Activated CD4-positive, alpha-beta T cell treated with anti-CD3 and anti-CD28 coated beads, Interleukin-2, amount 50 U/mL, for 4 hours (primary cell): ENCODE measurements at places on chromosomes 6 and 20.

DNA sequence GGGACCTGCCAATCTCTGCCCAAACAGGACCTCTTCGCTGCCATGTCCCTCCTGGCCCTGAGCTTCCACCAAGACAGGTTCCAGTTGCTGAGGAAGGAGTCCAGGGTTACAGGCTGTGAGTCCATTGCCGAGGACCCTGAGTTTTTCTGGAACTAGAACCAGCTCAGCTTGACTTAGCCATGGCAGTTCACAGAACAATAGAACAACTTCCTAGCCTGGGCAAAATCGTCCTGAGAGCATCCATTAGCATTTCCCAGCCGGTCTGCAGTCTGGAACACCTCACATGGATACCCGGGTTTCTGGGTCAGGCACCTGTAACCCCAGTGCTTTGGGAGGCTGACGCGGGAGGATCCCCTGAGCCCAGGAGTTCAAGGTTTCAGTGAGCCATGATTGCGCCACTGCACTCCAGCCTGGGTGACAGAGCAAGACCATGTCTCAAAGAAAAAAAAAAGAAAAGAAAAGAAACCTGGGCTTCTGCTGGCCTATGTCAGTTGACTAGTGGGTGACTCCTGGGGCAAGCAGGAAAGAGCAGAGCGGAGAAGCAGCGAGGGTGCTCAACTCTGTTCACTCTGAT is 90.3 kb downstream of the TCP11 start:
- DNase-seq: no peak

- DNase-seq: no peak
These were observed 6.5 kb downstream of the IP6K3 start for GRCh38 chr6:33740204-33740608.

- no peak for DNase-seq
These were observed 3.9 kb upstream of the LAMA5 start for GRCh38 chr20:62370807-62371587.

- no peak for DNase-seq
These were observed 304.4 kb upstream of the PLCB4 start for GRCh38 chr20:8764344-8764962.

GRCh38 chr20:10550204-10551118 is 115.4 kb downstream of the SLX4IP start:
- DNase-seq: no peak

DNA sequence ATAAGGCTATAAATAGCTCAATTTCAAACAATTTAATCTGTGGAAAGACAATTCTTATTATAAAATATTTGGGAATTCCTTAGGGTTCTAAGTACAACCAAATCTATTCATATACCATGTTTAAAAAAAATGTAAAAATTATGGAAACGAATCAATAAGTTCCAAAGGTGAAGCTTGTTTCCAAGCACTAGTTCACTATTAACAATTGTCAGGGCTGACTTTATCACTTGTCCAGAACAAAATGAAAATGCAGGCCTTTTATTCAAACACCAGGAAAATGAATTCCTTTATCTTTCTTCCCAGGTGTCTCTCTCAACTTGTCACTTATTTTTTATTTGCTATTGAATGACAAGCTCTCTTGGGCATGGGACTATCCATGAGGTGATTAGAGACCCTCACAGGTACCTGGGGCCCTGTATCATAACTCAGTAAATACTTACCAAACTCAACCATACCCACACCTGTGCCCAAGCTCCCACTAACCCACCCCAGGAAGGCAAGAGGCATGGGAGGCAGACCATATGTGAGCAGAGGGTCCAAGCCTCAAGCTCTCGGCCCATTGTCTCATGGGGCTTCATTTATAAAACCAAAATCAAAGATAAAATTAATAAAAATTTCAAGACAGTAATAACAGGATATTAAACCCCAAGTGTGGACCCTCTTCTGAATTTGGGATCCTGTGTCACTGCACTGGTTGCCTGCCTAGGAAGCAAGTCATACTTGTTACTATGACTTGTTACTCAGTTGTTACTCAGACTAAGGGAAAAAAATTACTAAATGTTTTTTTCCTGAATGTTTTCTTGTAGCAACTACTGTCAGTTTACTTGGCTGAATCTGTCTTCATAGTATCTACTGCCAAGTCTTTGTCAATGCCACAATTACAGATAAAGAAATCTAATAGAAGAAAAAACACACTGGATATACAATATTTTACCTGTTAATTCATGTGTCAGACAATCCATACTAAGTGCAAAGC is 54.7 kb downstream of the PTPRK start:
- no peak for DNase-seq

DNA sequence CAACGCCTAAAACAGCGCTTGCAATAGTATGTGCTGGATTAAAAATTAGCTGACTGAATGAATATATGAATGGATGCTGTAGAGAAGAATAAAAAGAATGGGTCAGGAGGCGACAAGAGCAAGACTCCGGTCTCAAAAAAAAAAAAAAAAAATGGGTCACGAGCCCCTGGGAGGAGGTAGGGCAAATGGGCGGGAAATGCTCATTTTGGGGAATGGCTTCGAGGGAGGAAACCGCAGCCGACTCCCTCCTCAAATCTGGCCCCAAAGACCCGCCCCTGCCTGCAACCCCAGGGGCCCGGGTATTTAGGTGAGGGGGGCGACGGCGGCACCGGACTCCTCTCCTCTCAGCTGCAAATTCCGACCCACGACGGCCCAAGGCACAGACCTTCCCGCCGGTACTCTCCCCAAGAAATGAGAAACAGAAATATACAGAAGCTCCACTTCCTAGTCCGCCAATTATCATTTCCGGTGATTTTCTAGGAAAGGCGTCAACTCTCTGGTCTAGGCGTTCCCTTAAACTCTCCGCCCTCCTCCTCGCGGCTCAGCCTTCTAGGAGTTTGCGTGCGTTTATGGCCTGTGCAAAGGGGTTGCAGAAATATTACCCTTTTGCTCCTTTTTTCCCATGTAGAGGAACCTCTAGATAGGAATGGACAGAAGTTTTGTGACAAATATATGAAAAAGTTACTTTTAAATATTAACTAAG is at the start of gene ZNF311:
Gene ZNF311, minus strand, starts transcription at position 133 of the 703 bp plus-strand sequence. CDS start 1,361 bp downstream, outside the sequence.
- DNase-seq: no peak

DNA sequence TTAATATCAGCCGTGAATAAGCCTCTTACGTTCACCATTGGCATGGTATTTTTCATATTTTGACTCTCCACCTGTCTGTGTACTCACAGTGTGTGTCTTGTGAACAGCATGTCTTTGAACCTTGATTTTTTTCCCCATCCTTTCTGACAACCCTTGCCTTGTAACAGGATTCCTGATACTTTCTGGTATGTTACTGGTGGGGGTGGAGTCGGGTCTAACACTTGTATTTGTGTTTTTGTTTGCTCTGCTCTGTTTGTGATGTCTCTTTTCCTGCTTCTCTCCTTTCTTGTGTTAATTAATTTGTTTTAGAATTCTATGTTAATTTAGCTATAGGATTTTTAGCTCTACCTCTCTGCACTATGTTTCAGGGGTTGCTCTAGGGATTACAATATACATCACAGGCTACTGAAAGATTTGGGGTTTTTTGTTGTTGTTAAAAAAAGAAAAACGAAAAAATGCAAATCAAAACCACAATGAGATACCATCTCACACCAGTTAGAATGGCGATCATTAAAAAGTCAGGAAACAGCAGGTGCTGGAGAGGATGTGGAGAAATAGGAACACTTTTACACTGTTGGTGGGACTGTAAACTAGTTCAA is 245.1 kb downstream of the CDH4 start:
- no peak for DNase-seq

DNA sequence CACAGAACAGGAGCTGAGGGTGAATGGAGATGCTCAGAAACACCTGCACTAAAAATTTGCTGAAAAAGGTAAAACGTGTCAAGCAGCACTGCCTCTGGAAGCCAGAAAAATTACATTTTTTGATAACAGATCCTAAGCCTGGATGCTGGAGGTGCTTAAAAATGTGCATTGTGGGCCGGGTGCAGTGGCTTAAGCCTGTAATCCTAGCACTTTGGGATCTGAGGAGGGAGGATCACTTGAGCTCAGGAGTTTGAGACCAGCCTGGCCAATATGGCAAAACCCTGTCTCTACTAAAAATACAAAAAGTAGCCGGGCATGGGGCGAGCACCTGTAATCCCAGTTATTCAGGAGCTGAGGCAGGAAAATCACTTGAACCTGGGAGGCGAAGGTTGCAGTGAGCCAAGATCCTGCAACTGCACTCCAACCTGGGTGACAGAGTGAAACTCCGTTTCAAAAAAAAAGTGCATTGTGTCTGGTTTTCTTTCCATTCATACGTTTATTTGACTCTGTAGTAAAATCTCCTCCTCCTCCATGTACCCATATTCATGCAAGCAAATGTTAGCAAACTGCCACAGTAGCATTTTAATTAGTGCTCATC is 587 bp upstream of the BTN3A1 start:
- DNase-seq: no peak

- no peak for DNase-seq
These were observed 24.5 kb downstream of the ACSS1 start for GRCh38 chr20:25033265-25033923.

GRCh38 chr6:152776833-152777232 is 26.2 kb downstream of the VIP start:
- no peak for DNase-seq

- DNase-seq: no peak
These were observed 30.5 kb downstream of the CNR1 start for GRCh38 chr6:88135578-88136114.

DNA sequence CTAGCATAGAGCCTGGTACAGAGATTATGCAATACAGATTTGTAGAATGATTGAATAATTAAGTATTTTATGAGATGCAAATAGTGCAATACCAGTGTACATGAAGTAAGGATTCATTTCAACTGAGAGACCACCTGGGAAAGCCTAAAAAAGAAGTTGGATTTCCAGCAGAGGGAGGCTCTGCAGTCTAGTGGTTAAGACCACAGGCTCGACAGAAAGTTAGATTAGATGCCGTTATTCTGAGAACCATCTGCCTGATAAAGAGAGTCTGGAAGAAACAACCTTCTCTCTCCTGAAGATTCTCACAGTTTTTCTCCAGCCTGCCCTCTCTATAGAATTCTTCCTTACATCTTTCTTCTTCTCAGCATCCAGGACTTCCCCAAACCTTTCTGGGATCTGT is 13.6 kb upstream of the TNFRSF21 start:
- DNase-seq: no peak

DNA sequence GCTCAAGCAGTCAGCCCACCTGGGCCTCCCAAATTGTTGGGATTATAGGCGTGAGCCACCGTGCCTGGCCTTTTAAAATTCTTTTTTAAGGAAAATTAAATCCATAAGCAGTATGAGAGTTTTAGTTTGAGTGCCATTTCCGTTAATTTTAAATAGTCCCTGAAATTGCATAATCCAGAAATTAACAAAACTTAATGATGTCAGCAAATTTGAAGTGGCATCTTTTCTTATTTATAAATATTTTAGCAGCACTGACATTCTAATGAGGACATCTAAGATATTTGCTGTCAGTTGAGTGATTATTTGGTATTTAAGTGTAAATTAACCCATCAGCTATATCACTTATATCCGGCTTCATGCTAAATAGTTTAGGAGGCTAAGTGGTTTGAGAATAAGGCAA is 42.9 kb upstream of the FAM184A start:
- DNase-seq: no peak

DNA sequence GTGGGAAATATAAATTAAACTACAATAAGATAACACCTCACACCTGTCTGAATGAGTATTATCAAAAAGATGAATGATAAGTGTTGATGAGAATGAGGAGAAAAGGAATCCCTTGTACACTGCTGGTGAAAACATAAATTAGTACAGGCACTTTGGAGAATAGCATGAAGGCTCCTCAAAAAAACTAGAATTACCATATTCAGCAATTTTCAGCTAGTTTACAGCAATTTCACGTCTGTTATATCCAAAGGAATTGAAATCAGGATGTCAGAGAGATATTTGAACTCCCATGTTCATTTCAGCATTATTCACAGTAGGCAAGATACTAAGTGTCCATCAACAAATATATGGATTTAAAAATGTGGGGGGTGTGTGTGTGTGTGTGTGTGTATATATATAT is 292.6 kb downstream of the CLVS2 start:
- no peak for DNase-seq

GRCh38 chr6:11270030-11271027 is 37.9 kb upstream of the NEDD9 start:
- DNase-seq: no peak

- DNase-seq: no peak
These were observed 788 bp downstream of the TRIM40 start for GRCh38 chr6:30136570-30137286.

- DNase-seq: no peak
These were observed 69.8 kb downstream of the DST start for GRCh38 chr6:56572788-56573471.

DNA sequence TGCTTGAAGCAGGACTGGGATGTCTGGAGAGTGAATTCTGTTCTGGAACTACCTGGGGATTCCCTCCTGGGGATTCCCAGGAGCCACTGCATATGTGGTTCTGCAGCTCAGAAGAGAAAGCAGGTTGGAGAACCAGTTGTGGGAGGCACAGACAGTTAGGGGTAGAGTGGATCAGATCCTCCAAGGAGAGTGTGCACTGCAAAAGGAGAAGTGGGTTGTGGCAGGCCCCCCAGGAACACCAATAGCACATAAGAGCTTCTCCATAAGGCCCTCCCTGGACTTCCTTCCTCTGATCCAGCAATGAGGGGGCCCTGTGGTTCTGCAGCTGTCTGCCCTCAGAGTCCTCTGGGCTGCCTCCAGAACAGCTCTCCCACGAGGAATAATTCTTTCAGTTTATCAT is 369.2 kb upstream of the CNR1 start:
- DNase-seq: no peak

GRCh38 chr6:54681987-54682386 is 164.6 kb upstream of the FAM83B start:
- no peak for DNase-seq

GRCh38 chr6:1436334-1437306 is 47.2 kb downstream of the FOXF2 start:
- peak; percentile 10 for DNase-seq

GRCh38 chr6:115932481-115932880 is 128.2 kb downstream of the FRK start:
- DNase-seq: no peak

DNA sequence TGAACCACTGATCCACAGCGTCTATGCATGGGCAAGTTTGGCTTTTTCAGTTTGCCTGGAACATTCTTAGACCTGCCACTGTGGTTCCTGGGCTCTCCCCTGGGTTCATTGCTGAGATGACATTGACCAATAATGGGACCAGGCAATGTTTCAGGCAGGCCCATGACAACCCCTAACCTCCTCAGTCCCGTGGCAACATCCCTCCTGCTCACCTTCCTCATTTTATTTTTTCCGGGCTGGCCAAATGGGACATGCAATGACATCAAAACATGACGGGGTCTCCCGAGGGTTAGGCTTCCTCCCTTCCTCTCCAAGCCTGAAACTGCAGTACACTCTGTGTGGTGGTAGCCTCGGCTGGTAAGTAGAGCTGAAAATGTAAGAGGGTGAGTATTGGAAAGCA is 234.0 kb upstream of the RREB1 start:
- DNase-seq: no peak

- DNase-seq: no peak
These were observed 94.4 kb upstream of the SIRPA start for GRCh38 chr20:1800777-1801176.

- DNase-seq: no peak
These were observed 45.4 kb downstream of the TPBG start for GRCh38 chr6:82408952-82409431.
